CD4-positive, alpha-beta memory T cell (primary cell): ENCODE measurements at places on chromosomes 2 and 18. TPM values are rescaled to one million over a fixed set of nuclear protein-coding genes. Genes with fewer than 3 reads are reported as not detected.

DNA sequence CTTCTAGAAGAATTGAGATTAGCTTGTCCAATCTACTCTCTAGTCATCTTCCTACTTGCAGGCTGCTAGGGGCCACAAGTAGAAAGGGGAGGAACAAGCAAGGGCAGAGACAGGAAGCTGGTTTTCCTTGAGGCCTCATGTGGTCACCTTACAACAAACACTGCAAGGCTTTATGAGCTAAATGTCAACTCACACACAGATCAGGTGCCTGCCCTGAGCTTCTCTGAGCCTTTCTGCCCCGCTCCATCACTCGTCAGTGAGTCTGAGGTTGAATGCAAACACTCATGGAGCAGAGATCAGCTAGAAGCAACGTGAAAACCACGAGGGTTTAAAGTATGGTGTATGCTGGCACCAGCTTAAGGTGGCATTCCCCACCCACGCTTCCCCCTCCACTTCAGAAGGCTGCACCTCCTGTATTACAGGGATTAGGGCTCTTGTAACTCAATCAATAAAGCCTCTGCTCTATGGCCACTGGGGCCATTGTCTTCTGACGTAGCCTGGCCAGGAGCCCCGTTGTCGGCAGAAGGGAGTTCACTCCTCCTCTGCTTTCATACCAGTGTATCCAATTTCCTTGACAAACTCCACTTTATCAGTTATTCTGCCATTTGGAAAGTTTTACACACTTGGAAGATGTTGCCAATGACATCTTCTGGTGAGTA, 5.4 kb upstream of the CRYGC start:
- no peak for DNase-seq

DNA sequence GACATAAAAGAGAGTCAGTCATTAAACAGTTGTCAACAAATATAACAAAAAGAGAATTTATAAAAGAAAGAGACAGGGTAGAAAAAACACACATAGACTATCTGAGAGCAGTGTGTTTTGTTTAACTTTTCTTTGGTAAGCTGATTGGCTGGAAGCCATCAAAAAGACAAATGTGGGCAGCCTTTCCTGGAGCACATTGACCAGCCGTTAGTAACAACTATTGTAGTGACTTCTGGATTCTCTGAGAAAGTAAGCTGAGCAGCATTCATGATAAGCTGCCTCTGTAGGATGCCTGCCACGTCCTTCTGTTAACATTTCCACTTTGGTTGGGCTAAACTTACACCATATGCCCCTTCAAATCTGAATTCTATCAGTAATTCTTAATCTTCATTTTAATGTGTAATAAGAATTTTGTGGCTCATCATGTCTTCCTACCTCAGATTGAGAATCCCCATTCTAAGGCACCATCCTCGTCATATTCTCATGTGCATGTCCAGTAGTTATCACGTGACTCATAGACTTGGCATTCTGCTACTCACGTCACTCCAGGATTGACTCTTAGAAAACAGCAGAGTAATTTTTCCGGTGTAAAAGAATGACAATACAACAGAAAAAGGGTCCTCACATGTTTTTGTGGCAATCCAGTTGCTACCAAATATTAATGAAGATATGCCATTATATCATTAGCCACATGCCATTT, 43.4 kb upstream of the DNAJC10 start:
- DNase-seq = no peak

- DNase-seq = no peak
Measured at GRCh38 chr18:45458033-45458432, 157.2 kb upstream of the SLC14A2 start.

NT5DC4 gene
- not detected for polyA plus RNA-seq

- no peak for DNase-seq
Measured at GRCh38 chr2:233386382-233387041, 32.2 kb downstream of the DGKD start.

GRCh38 chr2:30503695-30504052, 56.6 kb downstream of the LCLAT1 start:
- DNase-seq = no peak

DNA sequence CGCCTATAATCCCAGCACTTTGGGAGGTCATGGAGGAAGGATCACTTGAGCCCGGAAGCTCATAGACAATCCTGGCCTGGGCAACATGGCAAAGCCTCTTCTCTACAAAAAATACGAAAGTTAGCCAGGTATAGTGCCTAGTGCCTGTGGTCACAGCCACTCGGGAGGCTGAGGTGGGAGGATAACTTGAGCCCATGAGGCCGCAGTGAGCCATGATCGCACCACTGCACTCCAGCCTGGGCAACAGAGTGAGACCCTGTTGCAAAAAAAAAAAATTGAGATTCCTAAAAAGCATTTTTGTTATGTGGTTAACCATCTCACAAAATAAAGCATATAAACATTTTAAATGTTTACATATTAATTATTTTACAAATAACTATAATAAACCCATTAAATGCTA, 13.9 kb downstream of the PCBP1 start:
- no peak for DNase-seq

DNA sequence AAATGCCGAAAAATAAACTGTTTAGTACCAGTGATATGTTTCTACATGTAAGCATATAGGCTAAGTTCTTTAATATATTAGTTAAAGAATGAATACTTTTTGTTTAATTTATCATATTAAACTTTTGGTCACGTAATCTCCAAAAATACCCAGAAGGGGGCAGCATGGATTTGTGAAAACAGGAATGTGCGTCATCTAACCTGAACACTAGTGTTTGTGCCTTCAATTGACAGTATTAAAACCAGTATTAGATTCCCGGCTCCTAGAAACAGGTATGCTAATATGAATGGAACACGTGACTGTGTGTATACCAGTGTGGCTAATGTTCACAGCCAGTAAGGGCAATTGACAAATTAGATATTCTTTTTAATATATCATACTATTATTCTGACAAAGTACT, 51.8 kb downstream of the WDR7 start:
- DNase-seq = peak; percentile 4

GRCh38 chr18:73990258-73990657, 157.4 kb downstream of the FBXO15 start:
- DNase-seq = no peak

RFTN2 gene
- not detected for polyA plus RNA-seq

GRCh38 chr2:149018981-149019380, 19.5 kb upstream of the LYPD6B start:
- DNase-seq = no peak

INSIG2 gene
- polyA plus RNA-seq = 30.3 TPM

DES gene
- polyA plus RNA-seq = not detected

DNA sequence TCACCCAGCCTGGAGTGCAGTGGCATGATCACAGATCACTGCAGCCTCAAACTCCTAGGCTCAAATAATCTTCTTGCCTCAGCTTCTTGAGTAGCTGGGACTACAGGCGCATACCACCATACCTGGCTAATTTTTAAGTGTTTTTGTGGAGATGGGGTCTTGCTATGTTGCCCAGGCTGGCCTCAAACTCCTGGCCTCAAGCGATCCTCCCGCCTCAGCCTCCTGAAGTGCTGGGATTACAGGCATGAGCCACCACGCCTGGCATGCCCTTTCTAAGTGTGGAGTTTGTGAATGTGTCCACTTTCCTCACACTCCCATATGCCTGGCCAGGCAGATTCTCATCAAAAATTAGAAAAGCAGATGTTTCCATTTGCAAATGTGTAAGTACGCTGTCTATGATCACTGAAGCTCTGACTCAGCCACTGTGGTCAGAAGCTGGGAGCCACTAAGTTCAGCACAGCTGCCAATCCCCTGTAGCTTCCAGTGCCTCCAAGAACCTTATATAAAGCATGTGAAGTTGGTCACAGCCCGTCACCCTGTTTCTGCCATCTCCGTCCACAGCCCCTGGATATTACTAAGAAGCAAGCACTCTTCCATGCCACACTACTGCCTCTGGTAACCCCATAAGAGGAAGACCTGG, 155.4 kb downstream of the FAM210A start:
- no peak for DNase-seq

- DNase-seq = no peak
Measured at GRCh38 chr2:62151306-62151638, 44.6 kb upstream of the B3GNT2 start.

GALNT5 gene
- polyA plus RNA-seq = not detected

LBX2 gene
- not detected for polyA plus RNA-seq

DNA sequence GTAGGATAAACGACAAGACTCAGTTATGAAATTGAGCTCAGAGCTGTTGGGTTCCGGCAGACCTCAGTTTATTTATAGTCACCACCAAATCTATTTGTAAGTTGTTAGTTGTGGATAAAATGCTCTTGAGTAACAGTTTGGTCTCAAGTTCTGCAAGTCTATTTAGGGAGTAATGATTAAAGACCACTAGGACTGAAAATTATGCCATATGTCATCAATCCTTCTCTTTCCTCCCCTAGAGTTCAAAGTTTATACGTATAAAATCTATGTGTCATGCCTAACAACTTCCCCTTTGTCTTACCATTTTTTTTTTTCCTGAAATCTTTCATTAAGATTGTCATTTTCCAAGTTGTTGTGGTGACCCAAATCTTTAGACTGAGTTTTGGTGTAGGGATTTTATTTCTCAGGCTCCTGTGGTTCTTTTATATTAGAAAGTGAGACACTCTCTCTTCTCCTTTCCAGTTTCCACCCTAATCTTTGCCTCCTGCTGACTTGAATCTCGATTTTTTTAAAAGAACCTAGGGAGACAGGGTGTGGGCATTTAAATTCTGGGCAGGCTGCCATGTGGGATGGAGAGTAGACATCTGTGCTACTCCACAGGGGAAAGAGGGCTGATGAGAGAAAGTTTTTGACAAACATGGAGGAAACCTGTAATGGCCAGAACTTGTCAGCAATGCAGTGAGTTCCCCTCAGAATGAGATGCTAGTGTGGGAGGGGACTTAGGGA, 51.0 kb downstream of the LAMA3 start:
- DNase-seq = no peak

- DNase-seq = no peak
Measured at GRCh38 chr2:101023327-101024107, 21.4 kb downstream of the RPL31 start.
